ENCODE measurements at places on chromosomes 5 and 9.

DNA sequence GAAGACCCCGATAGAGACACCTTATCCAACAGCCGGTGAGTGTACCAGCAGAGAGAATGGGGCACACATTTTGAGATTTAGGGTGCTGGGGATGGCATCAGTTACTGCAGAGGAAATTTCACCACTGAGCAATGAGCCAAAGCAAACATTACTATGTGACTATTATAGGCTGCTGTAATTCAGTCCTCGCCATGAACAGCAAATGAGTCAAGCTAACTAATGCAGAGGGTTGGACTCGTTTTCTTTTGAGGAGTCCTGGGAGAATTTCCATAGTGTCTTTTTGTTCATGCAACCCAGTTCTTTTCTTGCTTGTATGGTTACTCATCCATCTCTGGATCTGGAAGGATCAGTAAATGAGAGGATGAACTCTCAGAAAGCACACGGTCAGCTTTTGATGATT, 323.8 kb downstream of the PSAT1 start:
- no peak for DNase-seq

- no peak for DNase-seq
These were observed 105.8 kb downstream of the ROR2 start for GRCh38 chr9:91844190-91844589.

- DNase-seq: peak; percentile 14
These were observed 31.8 kb upstream of the TLR4 start for GRCh38 chr9:117672369-117672768.

DNA sequence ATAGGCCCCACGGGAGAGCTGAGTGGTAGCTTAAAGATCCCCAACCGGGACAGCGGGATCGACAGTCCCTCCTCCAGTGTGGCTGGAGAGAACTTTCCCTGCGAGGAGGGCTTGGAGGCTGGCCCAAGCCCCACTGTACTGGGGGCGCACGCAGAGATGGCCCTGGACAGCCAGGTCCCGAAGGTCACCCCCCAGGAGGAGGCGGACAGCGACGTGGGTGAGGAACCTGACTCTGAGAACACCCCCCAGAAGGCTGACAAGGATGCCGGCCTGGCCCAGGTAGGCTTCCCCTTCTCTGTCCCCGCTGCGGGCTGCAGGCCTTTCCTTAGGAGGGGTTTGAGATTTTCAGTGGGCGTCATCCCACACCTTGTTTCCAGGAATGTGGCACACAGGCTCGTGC, 29.1 kb downstream of the FGD3 start:
- DNase-seq: no peak

DNA sequence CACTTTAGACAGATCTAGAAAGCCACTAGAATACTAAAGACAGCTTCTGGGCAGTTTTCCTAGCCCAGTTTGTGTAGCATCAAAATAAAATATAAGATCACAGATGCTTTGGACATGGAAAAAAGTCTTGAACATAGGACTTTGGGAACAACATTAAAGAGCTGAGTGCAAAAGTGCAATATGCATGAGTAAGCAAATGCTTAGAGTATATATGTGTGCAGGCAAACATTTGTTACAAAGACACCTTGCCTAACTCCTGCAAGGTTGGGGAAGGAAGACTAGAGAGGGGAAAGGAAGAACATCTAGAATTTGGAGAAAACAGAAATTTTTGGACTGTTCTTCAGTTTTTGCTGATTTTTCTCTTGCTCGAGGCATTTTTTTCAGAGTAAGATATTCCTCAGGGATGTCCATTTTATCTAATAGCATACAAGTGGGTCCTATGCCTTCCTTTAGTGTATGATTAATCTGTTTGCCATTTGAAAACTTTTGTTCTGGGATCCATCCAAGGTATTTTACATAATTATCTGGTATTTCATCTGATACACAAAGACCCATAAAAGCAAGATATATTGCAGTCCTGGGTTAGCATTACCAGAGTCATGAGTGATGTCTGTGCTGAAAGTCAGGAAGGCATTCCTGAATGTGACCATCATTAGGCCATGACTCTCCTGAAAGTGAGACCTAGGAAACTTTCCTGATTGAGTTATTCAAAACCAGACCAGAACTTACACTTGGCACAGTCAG, 142.0 kb upstream of the RGMB start:
- DNase-seq: no peak

DNA sequence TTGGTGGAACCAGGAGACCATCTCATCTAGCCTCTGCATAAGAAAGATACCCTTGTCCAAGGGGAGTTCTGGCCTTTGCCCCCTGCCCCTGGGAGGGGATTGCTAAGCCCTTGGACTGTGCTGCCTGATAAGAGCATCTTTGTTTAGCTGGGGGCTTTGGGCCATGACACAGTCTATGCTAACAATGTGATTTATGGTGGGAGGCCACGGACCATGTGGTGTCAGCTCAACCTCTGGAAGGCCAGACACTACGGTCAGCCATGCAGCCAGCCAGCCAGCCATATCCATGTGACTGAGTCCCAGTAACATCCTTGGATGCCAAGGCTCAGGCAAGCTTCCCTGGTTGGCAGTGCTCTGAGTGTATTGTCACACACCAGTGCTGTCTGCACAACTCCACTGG, 244.4 kb downstream of the FSTL4 start:
- DNase-seq: no peak

GRCh38 chr5:135437796-135438560, 9.2 kb downstream of the DCANP1 start:
- DNase-seq: no peak

GRCh38 chr5:97182571-97183099, 412 bp downstream of the RIOK2 start:
- no peak for DNase-seq

DNA sequence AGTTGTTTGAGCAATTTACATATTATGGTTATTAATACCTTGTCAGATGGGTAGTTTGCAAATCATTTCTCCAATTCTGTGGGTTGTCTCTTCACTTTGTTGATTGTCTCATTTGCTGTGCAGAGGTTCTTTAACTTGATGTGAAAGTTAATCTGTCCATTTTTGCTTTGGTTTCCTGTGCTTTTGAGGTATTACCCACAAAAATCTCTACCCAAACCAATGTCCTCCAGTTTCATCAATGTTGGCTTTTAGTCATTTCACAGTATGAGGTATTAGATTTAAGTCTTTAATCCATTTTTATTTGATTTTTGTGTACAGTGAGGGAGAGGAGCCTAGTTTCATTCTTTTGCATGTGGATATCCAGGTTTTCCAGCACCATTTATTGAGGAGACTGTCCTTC, 82.4 kb downstream of the MRPS30 start:
- no peak for DNase-seq

DNA sequence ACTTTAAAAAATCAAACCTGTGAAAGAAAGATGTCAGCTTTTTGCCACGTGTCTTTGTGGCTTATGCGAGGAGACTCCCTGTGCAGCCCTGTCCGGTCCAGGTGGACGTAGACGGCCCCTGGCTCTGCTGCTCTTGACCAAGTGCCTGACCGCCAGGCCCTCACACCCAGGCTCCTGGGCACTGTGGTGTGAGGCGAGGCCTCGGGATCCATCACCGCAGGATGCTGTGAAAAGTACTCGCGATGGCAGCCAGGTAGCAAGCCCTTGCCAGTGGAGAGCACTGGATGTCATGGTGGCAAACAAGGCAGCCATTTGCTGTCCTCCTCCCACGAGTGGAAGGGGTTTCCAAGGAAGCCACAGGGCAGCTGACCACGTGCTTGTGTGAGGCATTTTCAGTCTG, 245.1 kb downstream of the CACNA1B start:
- no peak for DNase-seq

DNA sequence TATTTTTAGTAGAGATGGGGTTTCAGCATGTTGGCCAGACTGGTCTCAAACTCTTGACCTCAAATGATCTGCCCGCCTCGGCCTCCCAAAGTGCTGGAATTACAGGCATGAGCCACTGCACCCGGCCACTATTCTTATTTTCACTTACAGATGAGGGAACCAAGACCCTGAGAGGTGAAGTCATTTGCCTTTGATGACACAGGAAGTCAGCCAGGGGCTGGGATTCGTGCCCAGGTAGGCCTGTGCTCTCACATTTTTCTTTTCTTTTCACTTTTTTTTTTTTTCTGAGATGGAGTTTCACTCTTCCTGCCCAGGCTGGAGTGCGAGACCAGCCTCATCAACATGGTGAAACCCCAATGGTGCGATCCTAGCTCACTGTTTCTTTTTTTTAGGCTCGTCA, 22.2 kb downstream of the ENG start:
- peak; percentile 51 for DNase-seq

DNA sequence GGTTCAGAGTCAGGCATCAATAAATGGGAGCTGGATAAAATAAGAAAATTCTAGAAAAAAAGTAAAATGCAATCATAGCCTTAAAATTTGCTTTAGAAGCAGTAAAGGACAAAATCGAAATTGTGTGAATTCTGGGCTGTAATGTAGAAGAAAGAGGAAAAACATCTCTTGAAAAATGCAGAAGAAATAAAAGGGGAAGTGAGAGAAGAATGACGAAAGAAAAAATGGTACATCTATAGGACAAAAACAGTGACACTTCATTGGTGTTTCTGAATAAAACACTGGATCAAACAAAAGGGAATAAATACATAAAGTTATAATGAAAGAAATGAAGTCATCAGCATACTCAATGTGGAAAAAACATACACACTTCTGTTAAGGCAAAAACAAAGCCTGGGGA, 642.3 kb downstream of the ACTL7B start:
- DNase-seq: no peak

- DNase-seq: no peak
These were observed 13.6 kb downstream of the TRMO start for GRCh38 chr9:97908705-97909104.

- no peak for DNase-seq
These were observed 70.5 kb downstream of the SNX24 start for GRCh38 chr5:122915717-122916461.

DNA sequence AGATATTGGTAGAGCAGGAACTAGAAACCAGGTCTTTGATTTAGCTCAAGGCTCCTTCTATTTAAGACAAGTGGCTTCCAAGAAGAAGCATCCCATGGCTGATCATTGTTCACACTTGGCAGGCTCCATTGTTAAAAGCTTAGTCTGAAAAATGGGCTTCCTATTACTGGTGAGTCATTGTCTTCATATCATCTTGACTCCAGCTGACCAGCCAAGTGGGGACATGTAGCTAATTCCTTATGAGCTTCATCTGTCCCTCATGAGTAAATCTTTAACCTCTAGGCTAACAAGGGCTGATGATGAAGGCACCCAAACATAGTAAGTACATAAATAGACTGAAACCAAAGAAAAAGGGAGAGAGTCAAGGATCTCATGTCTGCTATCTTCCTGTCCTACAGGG, 530.3 kb upstream of the KLF4 start:
- no peak for DNase-seq

- no peak for DNase-seq
These were observed 160.1 kb upstream of the CDKN2B start for GRCh38 chr9:22169243-22169642.

DNA sequence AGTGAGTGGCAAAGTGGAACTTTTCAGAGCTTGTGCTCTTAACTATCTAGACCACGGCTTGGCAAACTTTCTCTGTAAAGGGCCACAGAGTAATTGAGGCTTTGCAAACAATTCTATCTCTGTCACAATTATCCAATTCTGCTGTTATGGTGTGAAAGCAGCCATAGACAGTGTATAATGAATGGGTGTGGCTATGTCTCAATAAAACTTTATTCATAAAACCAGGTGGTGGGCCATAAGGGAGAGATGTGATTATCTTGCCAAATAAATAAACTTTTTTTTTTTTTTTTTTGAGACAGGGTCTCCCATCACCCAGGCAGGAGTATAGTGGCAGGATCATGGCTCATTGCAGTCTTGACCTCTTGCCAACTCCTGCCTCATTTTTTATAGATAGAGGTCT, 78.7 kb upstream of the GNA14 start:
- DNase-seq: no peak

DNA sequence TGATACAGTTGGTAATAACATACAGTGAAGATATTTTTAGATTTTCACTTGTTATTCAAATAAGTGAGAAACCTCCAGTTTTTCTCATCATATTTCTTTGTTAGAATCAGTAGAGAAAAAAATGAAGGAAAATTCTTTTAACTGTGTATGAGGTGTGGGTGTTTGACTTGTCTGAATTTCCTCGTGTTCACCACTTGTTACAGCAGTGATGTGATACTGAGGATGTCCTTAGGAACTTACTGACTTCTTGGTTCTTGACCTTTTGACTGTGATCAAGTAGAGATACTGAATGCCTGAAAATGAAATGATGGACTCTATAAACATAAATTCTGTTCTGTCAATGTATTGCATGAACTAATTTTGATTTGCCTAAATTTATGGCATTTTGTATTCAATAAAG, 10.7 kb downstream of the PBX3 start:
- DNase-seq: no peak

- DNase-seq: no peak
These were observed 104.7 kb downstream of the GOLPH3 start for GRCh38 chr5:32069396-32069795.

DNA sequence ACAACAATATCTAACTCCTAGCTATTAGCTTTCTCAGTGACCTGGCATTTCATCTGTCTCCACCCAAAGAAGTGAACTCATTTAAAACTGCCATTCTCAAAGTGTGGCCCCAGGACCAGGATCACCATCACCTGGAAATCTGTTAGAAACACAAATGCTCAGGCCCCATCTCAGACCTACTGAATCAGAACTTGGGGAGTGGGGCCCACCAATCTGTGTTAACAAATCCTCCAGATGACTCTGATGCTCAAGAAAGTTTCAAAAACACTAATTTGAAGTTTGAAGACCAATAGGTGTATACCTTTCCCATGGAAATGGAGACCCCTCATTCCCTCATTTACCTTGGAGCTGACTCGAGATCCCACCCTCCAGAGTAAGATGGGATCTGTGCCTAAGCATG, 72.3 kb downstream of the PRELID2 start:
- no peak for DNase-seq

DNA sequence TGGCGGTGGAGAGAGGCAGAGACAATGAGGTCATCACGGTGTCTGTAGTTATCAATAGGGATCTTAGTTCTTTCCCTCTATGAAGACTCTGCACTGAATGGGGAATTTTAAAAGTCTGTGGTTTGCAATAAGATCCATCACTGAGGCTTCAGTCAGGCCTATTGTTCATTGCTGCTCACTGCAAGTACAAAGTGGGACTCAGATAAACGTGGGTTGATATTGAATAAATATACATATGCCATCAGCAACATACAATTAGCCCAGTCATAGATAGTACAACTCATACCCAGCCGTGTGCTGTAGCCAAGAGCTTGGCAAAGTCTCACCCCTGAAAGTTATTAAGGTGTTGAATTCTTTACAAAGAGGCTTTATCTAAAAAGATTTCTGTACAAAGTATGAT, 88.4 kb downstream of the ENC1 start:
- peak; percentile 29 for DNase-seq

DNA sequence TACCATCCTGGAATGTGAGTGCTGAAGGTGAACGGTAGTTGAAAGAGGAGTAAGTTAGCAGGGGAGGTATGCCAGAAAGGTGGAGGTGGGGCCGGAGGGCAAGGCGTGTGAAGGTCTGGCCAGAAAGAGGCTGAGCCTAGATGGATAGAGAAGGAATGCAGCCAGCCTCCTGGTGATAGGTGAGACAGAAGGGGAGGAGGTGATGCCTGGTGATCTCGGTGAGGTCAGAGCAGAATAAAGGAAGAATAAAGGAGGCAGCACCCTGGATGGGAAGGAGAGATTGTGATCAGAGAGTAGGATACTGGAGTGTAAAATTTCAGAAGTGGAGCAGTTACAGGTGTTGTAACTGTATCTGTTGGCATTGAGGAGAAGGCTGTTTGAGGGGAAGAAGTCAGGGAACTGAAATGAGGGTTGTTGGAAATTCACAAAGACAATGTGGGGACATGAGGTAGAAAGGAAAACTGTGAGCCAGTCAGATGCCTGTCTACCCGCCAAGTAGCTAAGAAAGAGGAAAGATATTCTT, 2.0 kb downstream of the GNG10 start:
- DNase-seq: peak; percentile 96
